GM13977 (cell line): ENCODE measurements at places on chromosomes 13 and 19.

DNA sequence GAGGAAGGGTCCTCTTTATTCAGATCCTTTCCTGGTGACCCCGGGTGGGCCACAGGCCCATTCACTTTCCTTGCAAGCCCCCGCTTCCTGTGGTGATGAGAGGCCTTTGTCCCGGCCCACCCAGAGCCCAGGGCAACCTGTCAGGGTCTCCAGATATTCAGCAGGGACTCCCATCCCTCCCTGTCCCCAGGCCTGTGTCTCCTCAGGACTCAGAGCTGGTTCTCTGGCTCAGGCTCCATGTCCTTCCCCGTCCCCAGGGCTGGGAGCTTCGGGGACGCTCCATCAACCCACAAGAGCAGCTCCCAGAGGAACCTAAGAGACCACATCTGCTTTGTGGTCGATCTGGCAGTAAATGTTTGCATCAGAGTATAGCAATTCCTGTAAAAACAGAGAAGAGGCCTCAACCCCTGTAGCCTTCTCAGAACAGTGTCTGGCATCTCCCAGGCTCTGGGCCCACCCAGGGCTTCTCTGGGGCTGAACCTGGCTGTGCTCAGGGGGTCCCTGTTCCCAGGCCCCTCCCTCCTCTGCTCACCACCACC lies 7.8 kb downstream of the CEACAM4 start:
- DNase-seq: no peak

- DNase-seq: no peak
Measured at GRCh38 chr13:44104197-44104490, 224.4 kb downstream of the LACC1 start.

- DNase-seq: no peak
Measured at GRCh38 chr19:31177246-31177645, 172.0 kb downstream of the TSHZ3 start.

- DNase-seq: peak; percentile 93
Measured at GRCh38 chr19:38949580-38950367, 19.0 kb downstream of the MRPS12 start.

GRCh38 chr13:29961036-29961670 lies 110.7 kb upstream of the UBL3 start:
- DNase-seq: no peak

DNA sequence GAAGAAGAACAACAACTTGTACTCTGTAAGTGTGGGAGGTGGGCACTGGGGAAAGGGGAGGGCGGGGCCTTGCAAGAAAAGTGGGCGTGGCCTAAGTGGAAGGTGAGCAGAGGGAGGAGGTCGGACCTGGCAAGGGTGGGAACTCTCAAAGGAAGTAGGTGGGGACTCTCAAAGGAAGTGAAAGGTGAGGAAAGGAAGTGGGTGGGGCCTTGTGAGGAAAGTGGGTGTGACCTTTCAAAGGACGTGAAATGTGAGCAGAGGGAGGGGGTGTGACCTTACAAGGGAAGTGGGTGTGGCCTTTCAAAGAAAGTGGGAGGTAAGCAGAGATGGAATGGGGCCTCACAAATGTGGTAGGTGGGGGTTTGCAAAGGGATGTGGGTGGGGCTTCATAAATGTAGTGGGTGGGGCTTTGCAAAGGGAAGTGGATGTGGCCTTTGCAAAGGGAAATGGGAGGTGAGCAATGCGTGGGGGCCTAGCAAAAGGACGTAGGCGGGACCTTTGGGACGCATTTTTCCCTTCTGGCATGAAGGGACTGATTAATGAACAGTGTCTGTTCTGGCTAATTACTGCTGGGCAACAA lies 25.9 kb downstream of the ACSBG2 start:
- DNase-seq: peak; percentile 50
